T-helper 22 cell (primary cell): ENCODE measurements at places on chromosomes 6 and 20.

GRCh38 chr20:44442298-44443070, 33.2 kb upstream of the TTPAL start:
- DNase-seq: no peak

GRCh38 chr6:52305411-52305810, 20.9 kb upstream of the MCM3 start:
- DNase-seq: no peak

- no peak for DNase-seq
Measured at GRCh38 chr6:38169221-38169976, 349.9 kb downstream of the ZFAND3 start.

DNA sequence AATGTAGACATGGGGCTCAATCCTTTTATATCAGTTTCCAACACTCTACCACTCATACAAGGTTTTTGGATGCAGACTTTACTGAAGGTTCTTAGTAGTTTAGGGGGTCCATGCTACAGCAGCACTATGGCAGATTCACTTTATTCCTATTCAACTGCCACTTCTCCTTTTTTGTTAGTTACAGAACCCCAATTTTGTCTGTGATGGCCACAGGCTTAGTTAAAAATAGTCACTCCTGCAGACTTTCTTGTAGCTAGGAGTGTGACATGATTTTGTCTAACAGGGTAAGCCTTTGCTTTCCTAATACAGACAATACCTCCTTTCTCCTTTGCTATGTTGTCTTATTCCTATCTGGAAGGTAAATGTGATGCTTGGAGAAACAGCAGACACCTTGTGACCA, 90.0 kb upstream of the SLC24A3 start:
- DNase-seq: no peak

DNA sequence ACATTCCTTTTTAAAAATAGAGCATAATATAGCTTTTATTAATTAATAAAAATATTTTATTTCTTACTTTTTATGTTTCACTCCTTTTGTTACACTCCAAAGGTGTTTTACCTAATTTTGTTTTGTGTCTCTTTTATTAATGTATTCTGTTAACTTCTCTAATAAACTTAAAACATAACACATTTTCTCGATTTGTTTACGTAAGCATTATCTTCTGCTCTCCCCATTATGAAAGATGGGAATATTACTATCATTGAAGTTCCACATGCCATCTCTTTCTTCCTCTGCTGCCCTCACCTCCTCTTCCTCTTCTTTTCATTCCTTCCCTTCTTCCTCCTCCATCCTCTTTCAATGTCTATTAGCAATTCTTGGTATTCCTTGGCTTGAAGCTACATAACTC, 85.0 kb upstream of the HCRTR2 start:
- no peak for DNase-seq

GRCh38 chr6:152552616-152553209, 84.4 kb downstream of the SYNE1 start:
- DNase-seq: no peak

DNA sequence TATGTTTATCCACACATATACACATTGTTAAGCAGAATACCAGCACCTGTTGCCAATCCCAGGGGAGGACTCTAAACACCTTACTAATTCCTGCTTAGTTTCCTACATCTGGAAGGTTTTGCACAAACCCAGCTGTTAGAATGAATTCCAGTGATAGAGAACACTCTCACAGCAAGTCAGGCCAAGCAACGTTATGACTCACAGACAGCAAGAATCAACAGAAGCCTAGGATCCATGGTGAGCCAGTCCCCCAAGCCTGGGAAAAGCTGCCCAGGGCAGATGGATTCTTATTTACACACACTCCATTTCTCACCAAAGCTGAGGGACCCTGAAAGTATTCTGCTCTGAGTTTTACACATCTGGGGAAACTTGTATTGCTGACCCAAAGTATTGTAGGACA, 291.7 kb downstream of the SLC35F1 start:
- DNase-seq: no peak

DNA sequence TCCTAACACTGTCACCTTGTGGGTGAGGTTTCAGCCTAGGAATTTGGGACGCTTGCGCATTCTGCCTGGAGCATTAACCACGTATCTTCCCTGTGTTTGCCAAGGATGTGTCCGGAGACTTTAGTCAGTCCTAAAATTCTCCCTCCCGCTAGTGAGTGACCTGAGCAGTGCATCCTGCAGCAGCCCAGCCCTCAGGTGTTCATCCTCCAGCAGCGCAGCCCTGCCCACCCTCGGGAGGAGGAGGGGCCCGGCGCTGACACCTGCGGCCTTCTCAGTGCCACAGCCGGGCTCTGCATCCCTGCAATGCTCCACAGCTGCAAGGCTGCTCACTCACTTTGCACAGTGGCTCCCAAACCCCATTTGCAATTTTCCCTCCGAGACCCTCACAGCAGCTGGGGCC, 79.5 kb downstream of the ERMARD start:
- no peak for DNase-seq

DNA sequence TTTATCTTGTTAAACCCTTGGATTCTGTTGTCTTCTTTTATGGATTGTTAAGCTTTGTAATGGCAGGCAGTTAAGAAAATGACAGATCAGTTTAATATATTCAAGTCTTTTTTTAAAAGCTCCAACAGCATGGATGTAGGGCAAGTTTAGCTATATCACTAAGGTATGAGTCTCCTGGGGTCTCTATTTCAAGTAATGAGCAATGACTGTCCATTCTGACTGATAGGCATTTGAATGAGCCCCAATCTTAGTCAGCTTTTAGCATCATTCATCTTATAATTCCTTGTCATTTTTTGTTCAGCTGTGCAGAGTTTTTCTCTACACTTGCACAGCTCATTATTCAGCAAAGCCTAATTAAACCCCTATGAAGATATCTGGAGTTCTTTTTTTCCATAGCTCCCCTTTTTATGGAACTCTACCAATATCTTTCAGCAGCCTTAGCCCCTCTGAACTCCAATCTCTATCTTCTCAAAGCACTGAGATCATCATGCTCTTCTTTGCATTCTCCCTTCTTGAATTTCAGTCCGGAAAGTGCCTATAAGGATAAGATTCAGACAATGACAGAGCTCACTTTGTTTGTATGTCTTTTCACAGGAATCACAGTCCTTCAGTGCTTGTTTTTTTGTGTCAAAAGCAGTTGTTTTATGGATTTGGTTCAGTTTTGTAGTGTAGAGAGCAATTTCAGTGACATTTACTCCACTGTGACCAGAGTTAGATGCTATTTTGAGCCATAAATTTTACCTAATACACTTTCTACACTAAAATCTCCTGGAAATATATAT, 97.2 kb upstream of the DOK5 start:
- DNase-seq: no peak

- no peak for DNase-seq
Measured at GRCh38 chr20:52748285-52748932, 223.7 kb upstream of the TSHZ2 start.

DNA sequence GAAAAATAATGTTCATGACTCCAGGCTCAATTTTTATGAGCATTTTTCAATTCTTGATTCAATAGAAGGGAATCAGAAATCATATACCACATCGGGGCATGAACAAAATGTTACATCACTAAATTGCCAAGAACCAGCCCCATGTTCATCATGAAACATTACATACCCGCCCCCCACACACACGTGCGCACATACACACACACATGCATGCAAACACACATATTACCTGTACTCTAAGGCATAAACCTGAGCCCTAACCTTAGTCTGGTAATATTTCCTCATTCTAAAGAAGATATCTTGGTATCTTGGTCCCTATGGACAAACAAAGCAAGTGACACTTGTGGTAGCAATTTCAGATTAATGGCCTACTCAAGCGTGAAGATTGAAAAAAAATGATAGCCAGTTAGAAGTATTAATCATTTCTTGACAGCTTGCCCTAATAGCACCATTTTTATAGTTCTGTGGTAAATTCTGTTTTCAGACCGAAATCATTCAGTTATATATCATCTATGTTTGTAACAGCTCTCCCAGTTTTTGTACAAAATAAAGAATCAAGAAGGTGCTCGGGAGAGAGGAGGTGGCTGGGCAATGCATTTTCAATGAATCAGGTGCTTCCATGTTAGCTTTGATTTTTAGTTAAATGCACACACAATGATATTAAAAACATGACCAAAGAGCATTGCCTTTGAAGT, 95.4 kb upstream of the DOK5 start:
- no peak for DNase-seq
